ENCODE measurements at places on chromosomes 13 and 19. TPM values are rescaled to one million over a fixed set of nuclear protein-coding genes. Genes with fewer than 3 reads are reported as not detected.

- H3K36me3 ChIP-seq: no peaks in the 10 kb centered on the region
- H3K27ac ChIP-seq: no peak overlapping the region
- H3K27me3 ChIP-seq: no peaks in the 10 kb centered on the region
- no peak for DNase-seq
- H3K4me3 ChIP-seq: no peak overlapping the region
Measured at GRCh38 chr13:103517066-103517767, 451.0 kb upstream of the SLC10A2 start.

DNA sequence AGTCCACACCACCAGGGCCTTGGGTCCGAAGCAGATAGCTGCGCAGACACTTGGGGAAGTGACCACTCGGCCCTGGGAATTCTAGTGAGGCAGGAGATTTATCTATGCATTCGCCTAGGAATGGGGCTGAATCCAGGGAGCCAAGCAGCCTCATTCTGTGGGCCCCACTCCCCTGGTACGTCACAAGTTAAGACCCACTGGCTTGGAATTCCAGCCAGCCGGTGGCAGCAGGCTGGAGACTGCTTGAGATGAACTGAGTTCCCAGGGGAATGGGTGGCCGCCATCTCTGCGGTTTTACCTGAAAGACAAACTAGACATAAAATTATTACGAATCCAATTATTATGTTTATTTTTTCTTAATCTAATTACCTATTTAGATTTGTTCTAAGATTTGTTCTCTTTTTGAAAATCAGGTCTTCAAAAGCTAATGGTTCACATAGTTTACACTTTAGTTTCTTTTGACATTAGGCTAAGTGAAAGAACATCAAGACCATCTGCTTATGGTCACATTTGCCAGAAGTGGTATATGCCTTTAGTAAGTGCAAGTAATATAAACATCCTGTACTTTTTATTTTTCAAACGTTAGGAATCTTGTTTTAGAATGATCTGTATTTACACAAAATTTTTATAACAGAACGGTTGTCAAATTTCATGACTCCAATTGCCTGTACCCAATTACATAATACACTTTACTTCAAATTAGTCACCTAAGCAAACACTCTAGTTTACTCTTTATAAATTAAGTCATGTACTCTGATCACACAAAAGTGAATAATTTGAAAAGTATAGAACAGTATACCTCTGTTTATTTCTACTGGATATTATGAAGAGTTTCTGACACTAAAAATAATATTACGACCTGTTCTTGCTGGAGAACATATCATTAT lies 74.4 kb downstream of the SLITRK6 start:
- H3K36me3 ChIP-seq: no peaks in the 10 kb centered on the region
- H3K27ac ChIP-seq: no peak overlapping the region
- no peaks in the 10 kb centered on the region for H3K4me1 ChIP-seq
- no peak overlapping the region for H3K4me3 ChIP-seq
- no peak for DNase-seq

DNA sequence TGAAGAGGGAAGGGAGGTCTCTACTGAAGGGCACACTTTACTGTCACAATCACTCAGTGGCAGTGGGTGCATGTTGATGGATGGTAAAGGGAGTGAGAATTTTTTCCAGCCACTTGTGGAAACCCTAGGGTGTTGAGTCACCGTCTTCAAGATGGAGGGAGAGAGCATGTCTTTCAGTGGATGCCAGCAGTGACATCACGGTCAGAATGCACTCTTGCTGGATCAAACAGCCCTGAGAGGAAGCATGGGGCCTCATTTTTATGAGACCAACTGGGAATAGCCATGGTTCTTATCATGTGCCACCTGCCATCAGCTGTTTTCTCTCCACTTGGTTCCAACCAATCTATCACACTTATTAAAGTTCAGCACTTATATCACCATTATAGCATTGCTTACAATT lies 182.5 kb downstream of the KCNRG start:
- no peak overlapping the region for H3K4me3 ChIP-seq
- H3K27ac ChIP-seq: no peak overlapping the region
- DNase-seq: no peak

DNA sequence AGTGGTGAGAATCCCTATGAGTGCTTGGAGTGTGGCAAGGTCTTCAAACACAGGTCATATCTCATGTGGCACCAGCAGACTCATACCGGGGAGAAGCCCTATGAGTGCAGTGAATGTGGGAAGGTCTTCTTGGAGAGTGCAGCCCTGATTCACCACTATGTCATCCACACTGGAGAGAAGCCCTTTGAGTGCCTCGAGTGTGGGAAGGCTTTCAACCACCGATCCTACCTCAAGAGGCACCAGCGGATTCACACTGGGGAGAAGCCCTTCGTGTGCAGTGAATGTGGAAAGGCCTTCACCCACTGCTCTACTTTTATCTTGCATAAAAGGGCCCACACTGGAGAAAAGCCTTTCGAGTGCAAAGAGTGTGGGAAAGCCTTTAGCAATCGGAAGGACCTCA lies 18.7 kb upstream of the AURKC start:
- H3K27ac ChIP-seq: no peak overlapping the region
- peaks cover 37% of the 10 kb centered on the region for H3K36me3 ChIP-seq
- no peaks in the 10 kb centered on the region for H3K4me1 ChIP-seq
- H3K27me3 ChIP-seq: no peaks in the 10 kb centered on the region
- no peak for DNase-seq
- no peak overlapping the region for H3K4me3 ChIP-seq

GRCh38 chr13:51539887-51540286 lies 44.4 kb upstream of the WDFY2 start:
- no peak overlapping the region for H3K27ac ChIP-seq
- H3K27me3 ChIP-seq: no peaks in the 10 kb centered on the region
- H3K4me1 ChIP-seq: peaks cover 13% of the 10 kb centered on the region
- no peaks in the 10 kb centered on the region for H3K36me3 ChIP-seq

- H3K4me3 ChIP-seq: no peak overlapping the region
- H3K4me1 ChIP-seq: no peaks in the 10 kb centered on the region
- no peaks in the 10 kb centered on the region for H3K27me3 ChIP-seq
- H3K36me3 ChIP-seq: no peaks in the 10 kb centered on the region
- no peak for DNase-seq
- no peak overlapping the region for H3K27ac ChIP-seq
Measured at GRCh38 chr13:60433505-60433904, 36.5 kb downstream of the TDRD3 start.

- no peaks in the 10 kb centered on the region for H3K4me1 ChIP-seq
- H3K27me3 ChIP-seq: no peaks in the 10 kb centered on the region
- no peak for DNase-seq
- no peak overlapping the region for H3K27ac ChIP-seq
- H3K4me3 ChIP-seq: no peak overlapping the region
- no peaks in the 10 kb centered on the region for H3K36me3 ChIP-seq
Measured at GRCh38 chr19:8615813-8616596, 5.5 kb upstream of the ADAMTS10 start.

DNA sequence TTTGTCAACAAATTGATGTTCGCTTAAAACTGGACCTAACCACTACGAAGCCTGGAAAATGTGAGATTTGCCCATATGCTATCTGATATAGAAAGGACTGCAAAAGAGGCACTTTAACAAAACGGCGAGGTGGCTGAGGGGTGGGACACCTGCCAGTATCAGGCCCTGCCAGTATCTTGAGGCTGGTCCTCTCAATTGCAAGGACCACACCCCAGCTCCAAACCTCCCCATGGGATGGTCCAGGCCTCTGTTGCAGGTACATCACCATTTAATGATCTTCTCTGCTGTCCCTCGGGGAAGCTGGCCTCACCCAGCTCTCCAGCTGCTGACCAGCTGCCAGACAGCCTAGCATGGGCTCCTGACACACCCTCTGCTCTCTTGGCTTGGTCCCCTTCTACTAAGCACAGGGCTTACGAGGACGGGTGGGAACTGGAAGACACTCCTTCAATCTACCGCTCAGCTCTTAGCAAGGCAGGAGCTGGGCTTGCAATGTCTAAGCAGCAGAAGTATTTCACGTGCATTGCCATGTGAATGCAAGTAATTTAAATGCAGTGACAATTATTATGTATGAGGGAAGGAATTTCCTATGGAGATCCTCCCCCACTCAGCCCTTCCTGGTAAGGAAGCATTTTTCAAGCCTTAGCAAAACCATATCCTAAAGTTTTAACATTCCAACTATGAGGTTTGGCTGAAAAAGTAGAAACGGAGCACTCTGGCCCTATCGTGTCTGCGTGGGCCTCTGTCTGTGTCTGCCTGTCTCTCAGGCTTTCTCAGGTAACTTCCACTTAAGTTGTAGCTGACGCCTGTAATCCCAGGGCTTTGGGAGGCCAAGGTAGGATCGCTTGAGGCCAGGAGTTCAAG lies 63.9 kb downstream of the LATS2 start:
- H3K4me3 ChIP-seq: no peak overlapping the region
- DNase-seq: no peak
- H3K27me3 ChIP-seq: no peaks in the 10 kb centered on the region
- peak overlapping the region; percentile 38 for H3K27ac ChIP-seq

DNA sequence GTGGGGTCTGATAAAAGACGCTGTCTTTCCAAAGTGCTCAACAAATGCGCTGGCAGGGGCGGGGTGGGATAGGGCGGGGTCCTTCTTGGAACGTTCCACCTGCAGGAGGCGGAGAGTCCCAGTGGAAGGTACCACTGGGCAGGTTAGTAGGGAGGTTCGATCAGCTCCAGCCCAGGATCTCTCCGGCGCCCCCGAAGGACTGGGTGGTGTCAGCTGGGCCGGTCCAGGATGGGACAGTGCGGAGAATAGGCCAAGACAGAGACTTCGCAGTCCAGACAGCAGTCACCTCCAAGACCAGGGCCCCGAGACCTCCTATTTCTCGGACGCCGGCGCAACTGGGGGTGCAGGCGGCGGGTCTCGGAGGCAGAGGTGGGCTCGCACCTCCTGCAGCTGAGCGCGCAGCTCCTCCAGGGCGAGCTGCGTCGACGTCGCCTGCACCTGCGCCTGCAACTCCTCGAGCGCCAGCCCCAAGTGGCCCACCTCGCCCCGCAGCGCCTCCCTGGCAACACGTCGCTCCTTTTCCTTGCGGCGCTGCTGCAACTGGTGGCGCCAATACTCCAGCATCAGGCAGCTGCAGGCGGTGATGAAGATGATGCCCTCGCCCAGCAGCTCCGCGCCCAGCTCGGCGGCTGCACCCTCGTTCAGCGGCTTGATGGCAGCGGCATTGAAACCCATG lies 21.6 kb downstream of the VASP start:
- H3K27me3 ChIP-seq: no peaks in the 10 kb centered on the region
- H3K4me3 ChIP-seq: no peak overlapping the region
- peaks cover 12% of the 10 kb centered on the region for H3K36me3 ChIP-seq
- peaks cover 15% of the 10 kb centered on the region for H3K4me1 ChIP-seq

CD70 gene
- total RNA-seq: not detected

ACTMAP gene
- total RNA-seq: 3.3 TPM

SSC5D gene
- total RNA-seq: 1.7 TPM

LGI4 gene
- 10.9 TPM for total RNA-seq

SPRED3 gene
- 0.44 TPM for total RNA-seq
